ENCODE measurements at places on chromosomes 13 and 19. TPM values are rescaled to one million over a fixed set of nuclear protein-coding genes. Genes with fewer than 3 reads are reported as not detected.

DNA sequence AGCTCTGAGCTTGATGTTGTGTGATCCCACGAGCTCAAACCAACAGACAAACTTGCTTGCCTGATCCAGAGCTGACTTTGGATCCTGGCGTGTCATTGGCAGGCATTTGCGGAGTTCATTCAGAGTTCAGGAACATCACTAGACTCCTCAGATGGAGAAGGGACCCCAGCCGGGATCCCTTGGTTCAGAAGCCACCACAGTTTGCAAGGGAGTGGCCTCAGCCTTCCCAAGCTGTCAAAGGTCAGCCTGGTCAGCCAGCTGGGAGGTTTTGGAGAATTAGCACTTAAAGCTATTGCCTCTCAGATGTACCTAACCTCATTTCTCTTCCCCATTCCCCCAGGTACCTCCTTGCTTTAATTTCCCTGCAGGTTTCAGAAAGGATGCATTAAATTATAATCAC, 208.8 kb upstream of the SOX21 start:
- no peak for DNase-seq

Gene ZNF560
- not detected for total RNA-seq

DNA sequence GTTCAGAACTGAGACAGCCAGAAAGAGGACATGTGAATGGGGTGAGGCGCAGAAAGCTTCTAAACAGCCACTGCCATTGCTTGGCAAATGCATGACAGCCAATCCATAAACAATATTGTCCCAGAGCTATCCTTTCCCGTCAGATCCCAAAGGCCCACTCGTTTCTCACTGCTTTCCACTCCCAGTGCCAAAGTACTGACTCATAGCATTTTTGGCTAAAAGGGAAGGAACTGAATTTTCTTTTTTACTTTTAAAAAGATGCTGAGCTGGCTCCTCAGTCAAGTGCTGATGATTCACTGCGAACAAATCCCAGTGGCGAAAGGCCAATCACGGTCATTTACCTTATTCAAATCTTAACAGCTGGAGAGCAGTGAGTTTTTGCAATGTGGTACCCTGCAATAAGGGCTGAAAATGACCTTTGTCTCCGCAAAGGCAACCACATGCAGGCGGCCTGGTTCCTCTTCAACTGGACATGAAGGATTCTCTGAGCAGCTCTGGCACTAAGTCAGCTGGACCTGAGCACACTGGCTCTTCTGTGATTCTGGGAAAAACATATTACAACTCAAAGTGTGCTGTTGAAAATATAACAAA, 151.7 kb downstream of the DCLK1 start:
- DNase-seq, result no peak

GRCh38 chr13:37944869-37945442, 75.4 kb upstream of the TRPC4 start:
- DNase-seq, result no peak

GRCh38 chr13:83881917-83882605, at the start of gene SLITRK1:
Gene SLITRK1 (minus strand): TSS chr13:83882474. CDS start chr13:83881507, 967 bp downstream.
- peak; percentile 3 for DNase-seq

Gene DIRAS1
- 0.20 TPM for total RNA-seq

Gene RFPL4AL1
- 0.35 TPM for total RNA-seq

DNA sequence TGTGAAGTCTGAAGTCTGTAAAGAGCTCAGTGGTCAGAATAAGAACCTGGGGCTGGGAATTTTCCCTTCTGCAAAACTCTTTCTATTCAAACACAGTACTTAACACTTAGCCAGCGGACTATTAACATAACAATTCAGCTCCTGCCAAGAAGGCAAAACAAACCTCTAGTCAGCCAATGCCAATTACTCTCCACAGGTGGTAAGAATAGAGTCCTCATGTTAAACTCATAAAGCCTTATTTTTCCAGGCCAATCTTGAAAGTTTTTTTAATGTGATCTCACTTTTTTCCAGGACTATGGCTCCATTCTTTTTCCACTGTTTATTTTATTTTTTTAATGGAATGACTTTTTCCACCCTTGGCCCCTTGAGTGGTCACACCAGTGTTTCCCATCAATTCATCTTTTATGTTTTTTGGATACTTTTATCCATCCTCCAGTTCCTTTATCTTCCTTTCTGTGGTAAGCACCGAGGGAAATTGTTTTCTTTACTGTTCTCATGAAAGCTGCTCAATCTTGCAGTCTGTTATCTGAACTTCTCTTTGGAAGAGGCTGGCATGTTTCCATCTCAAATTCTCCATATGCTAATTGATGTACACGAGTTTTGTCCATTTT, 217.3 kb downstream of the LHFPL6 start:
- no peak for DNase-seq

DNA sequence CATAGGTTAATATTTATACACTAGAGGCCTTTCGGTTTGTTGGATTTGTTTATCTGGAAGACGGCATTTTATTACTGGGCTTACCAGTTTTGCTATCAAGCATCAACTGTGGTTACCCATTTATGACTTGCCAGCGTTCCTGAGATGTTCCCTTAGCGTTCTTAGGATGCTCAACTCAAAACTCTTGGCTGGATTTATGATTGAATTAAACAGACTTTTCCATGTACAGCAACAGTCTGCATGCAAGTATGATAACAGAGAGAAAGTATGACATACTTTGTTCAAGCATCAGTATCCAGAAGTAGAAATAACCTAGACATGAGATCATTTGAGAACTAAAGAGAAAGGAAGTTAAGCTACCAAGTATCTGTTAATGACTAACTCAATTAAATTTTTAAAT, 29.9 kb upstream of the RNF113B start:
- no peak for DNase-seq

GRCh38 chr19:18551631-18552030, 6.0 kb upstream of the KXD1 start:
- no peak for DNase-seq

GRCh38 chr13:112131713-112132113, 64.8 kb downstream of the SOX1 start:
- DNase-seq, result peak; percentile 71

DNA sequence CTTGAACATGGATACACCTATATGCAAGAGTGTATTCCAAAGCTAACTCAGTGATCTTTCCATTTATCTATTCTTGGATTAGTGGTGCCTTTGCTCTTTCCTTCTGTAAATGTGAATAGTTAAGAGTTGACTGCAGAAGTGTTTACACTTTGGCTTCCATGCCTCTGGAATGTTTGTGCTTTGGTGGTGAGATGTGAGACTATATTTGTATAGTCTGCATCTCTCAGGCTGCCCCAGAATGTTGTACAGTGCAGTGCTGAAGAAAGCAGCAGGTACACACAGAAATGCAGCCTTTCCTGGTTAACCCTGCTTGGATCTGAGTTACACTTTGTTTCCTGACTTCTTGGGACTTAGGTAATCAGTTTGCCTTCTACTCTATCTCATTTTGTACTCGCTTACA, 90.2 kb downstream of the DNAJC15 start:
- no peak for DNase-seq

- no peak for DNase-seq
Measured at GRCh38 chr13:93726173-93726957, 499.8 kb downstream of the GPC6 start.

- DNase-seq, result no peak
Measured at GRCh38 chr13:31717583-31717982, 21.7 kb upstream of the RXFP2 start.
